ENCODE measurements at places on chromosomes 13 and 19.

GRCh38 chr13:95075506-95075905 is 225.7 kb downstream of the ABCC4 start:
- no peak for DNase-seq

DNA sequence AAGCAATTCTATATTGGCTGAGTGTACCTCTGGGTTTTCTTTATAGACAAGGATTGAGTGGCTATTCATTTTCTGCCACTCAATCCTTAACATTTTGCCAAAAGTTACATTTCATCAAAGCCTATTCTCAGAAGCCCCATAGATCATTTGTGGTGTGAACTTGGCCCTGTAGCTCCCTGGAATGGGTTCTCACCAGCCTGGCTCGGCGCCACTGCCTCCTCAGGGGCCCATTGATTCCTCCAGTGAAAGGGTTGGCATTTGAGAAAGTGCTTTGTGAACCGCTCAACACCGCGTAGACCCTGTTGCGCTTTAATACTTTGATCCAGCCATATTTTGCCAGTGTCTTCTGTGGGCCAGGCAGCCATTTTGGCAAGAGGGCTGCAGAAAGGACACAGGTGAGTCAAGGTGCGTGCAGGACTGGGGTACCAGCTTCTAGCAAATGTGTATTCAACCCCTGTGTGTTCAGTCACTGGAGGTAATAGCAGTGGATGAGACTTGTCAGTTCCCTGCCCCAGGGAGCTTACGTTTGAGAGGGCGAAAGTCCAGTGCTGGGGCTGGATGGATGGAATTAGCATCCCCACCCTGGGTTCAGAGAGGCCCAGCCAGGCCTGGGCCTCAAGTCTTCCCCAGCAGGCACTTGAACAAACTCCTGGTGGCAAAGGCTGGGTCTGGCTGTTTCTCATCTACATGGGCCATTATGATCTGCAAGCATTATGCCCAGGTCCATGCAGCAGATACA is 3.8 kb downstream of the RAB8A start:
- no peak for DNase-seq

GRCh38 chr13:112124141-112124540 is 57.2 kb downstream of the SOX1 start:
- no peak for DNase-seq

- no peak for DNase-seq
These were observed 32.4 kb downstream of the GPR42 start for GRCh38 chr19:35403116-35403760.

DNA sequence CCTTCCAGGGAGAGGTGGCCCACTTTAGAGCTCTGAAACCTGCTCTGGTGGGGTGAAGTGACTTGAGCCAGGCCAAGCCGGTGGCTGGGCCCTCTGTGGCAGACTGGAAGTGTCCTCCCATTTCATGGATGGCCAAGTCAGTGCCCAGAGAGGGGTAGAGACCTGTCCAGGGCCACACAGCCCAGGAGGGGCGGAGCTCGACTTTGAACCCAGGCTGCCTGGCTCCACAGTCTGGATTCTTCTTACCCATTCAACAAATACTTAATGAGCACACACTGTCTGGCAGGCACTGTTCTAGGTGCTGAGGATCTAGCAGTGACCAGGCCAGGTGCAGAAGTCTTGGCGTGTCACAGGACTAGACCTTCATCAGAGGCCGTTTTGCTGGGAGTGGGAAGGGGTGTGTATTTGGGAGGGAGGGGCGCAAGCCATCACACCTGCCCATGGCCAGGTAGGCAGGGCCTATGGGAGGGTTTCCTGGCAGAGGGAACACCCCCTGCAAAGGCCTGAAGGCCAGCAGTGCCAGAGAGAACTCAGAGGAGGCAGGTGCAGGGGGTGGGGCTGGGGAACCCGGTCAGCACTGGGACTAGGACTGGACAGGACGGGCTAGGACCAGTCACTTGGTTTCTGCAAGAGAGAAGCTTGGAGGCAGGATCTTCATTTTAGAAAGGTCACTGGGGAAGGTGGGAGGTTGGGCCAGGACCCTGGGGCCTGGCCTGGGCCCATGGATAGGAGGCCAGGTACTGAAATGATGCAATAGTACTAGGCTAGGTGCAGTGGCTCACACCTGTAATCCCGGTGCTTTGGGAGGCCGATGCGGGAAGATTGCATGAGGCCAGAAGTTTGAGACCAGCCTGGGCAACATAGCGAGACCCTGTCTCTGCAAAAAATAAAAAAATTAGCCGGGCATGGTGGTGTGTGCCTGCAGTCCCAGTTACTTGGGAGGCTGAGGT is 31.8 kb downstream of the DNM2 start:
- no peak for DNase-seq

DNA sequence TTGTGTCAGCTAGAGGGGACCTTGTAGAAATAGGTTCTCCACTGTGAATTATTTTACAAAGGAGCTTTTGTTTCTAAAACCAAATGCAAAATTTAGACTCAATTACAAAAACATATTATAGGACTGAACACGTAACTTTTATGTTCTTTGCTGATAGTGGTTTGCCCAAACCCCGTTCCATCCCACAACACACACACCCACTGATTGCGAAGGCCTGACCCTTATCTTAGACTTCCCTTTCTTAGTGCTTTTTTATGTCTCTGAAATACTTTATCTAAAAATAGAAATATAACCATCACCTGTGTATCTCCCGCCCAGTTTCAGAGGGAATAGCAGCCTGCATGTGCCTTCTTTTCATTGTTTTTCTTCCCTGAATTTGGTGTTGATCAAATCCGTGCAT is 13.0 kb downstream of the CCNA1 start:
- DNase-seq: no peak

- DNase-seq: no peak
These were observed 8.2 kb downstream of the REX1BD start for GRCh38 chr19:18596752-18597157.

All from stimulated activated CD4-positive, alpha-beta T cell treated with anti-CD3 and anti-CD28 coated beads, Interleukin-12 subunit alpha, Interleukin-12 subunit beta, amount 100 ng/mL, for 48 hours (primary cell).